ENCODE measurements at places on chromosomes 5 and 9.

DNA sequence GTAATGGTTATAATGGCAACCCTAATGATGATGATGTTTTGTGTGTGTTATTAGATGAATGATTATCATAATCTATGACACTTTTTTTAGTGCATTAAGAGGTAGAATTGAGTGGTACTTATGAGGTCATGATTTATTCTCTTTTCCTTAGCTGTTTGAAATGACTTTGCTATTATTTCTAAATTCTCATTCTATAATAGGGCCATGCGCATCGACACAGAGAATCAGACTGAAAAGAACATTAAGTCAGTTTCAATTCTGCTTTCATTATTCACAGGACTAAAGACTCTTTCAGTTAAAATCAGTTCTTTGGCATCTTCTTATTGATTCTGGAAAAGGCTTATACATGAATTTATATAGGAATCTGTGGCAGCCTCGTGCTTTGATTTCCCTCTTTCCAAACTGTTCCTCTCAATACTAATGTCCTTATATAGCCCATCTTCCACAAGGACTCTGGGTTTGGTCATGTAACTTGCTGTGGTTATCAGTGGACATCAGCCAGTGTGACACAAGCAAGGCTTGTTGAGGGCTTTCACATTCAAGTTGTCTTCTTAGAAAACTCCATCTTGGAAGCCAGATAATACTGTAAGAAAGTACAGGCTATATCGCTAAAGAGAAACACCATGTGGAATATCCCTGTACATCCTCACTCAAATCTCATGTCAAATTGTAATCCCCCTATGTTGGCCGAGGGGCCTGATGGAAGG, 140.3 kb upstream of the CHD1 start:
- DNase-seq = no peak

DNA sequence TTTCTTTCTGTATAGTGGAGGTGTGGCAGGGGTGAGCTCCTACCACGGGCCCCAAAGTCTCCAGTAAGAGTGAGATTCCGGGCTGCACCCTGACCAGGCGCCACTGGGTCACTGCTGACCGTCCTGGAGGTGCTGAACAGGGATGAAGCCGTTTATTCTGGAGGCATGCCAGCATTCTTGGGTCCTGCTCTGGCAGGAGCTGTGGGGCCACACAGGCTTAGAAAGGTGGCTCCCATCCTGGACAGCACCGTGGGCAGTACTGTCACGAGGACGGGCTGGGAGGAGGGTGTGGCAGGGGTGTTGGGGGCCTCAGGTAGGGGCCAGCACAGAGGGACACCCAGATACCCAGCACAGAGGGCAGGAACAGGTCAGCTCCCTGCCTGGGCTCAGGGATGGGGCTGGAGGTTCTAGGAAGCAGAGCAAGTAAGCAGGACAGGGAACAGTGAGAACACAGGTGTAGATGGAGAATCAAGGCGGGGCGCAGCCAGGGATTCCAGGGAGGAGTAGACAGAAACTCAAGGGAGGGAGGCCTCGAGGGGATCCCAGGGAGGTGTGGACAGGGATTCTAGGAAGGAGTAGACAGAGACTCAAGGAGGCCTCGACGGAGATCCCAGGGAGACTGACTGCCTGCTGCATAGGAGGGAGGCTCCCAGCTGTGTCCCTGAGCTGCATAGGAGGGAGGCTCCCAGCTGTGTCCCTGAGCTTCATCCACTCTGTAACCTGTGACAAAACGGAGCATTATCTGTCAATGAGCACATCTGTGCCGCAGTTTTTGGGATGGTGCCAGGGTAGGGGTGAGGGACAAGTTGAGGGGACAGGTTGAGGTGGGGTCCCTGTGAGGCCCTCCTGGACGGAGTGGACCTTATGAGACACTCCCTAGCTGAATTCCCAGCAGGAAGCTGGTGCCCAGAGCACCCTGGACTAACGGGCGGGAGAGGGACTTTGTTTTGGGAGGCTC, 1.1 kb upstream of the PLEKHG4B start:
- DNase-seq = no peak

DNA sequence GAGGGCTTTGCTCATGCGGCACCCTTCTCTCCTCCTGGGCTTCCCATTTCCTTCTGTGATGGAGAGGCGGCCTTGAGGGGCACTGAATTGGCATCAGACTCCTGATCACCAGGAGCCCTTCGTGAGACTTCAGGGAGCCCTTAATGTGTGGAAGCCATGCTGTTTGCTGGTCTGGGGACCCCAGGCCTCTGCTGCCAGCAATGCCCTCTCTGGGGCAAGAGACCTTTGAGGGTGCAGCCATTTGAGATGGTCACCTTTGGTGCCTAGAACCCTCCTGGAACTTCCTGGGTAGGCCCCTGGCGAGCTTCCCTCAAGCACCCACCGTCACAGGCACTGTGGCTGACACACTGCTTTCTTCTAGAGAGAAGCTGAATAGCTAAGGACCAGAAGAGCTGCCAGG, 338.7 kb upstream of the IRX4 start:
- no peak for DNase-seq

DNA sequence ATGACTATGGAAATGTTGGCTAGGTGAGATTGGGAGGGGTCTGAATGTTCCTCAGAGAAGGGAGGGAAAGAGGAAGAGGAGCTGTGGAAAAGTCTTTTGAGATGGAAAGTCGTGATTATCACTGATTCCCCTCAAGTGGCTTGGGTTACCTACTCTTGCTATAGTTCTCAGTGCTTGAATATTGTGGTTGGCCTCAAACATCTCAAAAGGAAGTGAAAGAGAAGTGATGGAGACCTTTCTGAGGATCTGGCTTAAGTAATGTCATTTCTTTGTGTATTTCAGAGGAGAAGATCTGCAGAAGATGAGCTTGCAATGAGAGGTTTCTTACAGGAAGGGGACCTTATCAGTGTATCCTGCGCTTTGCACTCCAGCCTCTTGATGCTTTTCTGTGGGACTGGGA, 5.5 kb downstream of the EXOSC2 start:
- DNase-seq = no peak

GRCh38 chr9:129416821-129417539, 203.9 kb downstream of the C9orf50 start:
- no peak for DNase-seq
